ENCODE measurements at places on chromosomes 5 and 9.

DNA sequence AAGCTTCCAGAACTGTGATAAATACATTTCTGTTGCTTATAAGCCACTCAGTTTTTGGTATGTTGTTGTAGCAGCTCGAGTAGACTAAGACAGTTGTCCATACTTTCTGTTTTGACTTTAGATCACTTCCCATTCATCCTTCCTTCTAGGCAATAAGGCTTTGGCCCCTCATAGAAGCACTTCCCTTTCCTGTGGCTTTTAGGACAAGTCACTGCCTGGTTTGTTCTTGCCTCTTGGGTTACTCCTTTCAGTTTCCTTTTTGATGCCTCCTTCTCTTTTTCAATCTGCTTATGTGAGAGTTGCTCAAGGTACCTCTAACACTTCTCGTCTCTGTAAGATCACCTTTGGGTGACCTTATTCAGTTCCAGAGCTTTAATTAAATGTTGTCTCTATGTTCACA, 72.4 kb upstream of the NTRK2 start:
- no peak for DNase-seq

GRCh38 chr5:57402761-57403160, 79.8 kb downstream of the ACTBL2 start:
- no peak for DNase-seq

- DNase-seq: no peak
Observed at GRCh38 chr5:125699860-125700259, 723.3 kb upstream of the GRAMD2B start.

- no peak for DNase-seq
Observed at GRCh38 chr9:99176527-99177013, 45.2 kb downstream of the ALG2 start.

DNA sequence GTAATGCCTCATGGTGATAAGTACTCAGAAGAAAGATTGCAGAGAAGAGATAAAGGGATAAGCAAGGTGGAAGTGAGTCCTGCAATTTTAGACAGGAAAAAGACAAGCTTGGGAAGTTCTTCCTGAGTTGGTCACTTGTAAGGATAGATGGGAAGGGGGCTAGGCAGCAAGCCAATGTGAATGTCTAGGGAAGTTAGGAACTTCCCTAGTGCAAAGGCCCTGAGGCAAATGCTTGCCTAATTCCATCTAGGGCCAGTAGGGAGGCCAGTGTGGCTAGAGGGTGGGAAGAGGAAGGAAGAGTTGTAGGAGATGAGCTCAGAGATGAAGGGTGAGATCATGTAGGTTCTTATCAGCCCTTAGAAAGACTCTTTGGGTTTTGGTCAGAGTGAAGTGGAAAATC, 206.6 kb downstream of the MAT2B start:
- DNase-seq: no peak

DNA sequence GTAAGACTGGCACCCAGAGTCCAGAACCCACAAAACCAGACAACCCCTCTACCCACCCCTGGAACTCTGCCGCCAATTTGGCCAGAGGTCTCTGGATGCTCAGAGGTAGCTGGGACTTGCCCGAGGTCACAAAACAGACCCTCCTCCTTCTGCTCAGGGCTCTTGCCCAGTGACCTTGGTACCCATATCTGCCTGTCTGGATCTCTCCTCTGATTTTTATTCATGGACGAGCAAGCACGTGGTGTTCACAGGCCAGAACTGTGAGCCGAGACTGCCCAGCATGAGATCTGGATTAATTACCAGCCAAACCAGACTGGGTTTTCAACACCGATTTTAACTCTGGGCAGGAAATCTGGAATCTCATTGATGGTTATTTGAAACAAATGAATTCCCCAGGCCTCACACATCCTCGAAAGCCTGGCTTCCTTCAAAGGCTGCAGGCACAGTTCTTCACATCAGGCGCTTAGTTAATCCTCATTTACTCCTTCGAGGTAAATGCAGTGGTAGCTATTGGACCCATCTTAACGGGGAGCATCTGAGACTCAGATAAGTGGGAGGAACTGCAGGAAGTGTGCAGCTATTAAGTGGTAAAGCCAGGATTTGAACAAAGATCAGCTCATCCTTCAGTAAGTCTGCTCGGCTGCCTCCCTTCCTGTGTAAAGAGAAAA, 21.4 kb downstream of the COL27A1 start:
- no peak for DNase-seq

DNA sequence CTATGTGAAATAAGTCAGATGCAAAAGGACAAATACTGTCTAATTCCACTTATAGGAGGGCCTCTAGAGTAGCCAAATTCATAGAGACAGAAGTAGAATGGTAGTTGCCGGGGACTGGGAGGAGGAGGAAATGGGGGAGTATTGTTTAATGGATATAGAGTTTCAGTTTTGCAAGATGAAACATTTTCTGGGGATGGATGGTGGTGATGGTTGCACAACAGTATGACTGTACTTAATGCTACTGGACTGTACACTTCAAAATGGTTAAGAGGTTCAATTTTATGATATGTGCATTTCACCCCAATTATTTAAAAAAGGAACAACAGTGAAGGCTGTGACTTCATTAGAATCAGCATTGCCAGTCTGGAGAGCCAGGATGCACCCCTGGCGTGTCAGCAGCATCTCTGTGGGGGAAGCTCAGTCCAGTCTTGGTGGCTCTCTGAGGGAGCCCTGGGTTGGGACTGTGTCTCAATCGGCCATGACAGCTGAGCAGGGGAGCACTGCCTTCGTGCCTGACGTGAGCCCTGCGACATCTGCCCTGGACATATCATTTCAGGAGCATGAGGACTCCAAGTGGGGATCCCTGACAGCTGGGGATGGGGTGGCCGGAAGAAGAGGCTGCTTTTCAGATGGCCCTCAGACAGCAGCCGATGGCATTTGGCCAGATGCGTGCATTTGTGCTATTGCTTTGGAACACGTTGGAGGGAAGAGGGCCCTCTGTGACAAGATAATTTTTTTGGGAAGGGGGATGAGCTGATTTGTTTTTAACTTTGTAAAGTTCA, 130.8 kb upstream of the STC2 start:
- no peak for DNase-seq

GRCh38 chr9:132411091-132411508, 1.1 kb downstream of the CFAP77 start:
- peak; percentile 64 for DNase-seq

- no peak for DNase-seq
Observed at GRCh38 chr5:33713136-33713765, 178.5 kb downstream of the ADAMTS12 start.

GRCh38 chr9:16221822-16222547, 648.5 kb downstream of the BNC2 start:
- DNase-seq: no peak

- no peak for DNase-seq
Observed at GRCh38 chr5:116428413-116428812, 146.2 kb downstream of the SEMA6A start.

DNA sequence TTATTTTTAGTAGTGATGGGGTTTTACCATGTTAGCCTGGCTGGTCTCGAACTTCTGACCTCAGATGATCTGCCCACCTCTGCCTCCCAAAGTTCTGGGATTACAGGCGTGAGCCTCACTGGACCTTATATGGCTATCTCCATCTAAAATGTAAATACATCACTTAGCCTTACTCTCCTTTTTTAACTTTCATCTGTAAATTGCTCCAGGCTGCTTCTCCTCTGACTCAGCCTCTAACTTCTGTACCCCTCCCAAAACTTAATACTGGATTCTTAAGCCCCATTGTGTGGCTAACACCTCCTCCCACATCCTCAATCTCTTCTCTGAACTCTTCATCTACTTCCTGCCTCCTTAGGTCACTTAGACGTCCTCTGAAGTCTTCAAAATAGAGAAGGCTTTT, 4.0 kb downstream of the SNX30 start:
- DNase-seq: peak; percentile 2

- DNase-seq: no peak
Observed at GRCh38 chr9:93891050-93891449, 64.1 kb downstream of the BARX1 start.

GRCh38 chr9:94699715-94700373, 26.7 kb upstream of the AOPEP start:
- no peak for DNase-seq

DNA sequence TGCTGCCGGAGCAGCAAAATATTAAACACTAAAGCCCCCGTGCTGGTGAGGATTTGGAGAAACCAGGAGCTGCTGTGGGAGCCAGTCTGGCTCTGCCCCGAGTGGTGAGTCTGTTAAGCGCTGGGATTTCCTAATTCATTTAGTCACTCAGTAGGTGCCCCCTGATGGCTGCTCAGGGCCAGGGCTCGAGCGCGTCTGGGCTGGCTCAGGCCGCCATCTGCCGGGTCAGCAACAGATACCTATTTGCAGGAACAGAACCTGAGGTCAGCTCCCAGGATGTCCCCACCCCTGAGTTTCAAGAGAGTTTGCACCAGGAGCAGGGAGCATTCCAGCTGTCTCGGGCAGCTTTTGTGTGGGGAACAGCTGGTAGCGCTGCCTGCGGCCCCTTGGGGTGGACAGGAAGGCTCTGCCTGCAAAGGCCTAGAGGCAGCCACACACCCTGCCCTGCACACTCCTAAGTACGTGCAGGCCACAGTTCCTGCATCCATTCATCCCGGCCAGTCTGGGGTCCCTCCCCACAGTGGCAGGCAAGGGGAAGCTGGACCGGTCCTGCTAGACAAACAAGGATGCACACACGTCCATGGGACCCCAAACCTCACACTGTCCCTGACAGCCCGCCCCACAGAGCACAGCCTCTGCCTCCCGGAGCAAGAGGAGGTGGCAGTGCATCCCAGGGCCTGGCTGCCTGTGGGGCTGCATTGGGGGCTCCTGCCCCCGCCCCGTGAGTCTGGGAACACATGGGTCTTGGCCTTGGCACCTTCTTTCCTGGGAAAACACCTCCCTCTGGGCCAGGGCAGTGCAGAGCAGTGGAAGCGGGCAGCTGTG, 83.7 kb downstream of the ADAMTS2 start:
- DNase-seq: no peak

DNA sequence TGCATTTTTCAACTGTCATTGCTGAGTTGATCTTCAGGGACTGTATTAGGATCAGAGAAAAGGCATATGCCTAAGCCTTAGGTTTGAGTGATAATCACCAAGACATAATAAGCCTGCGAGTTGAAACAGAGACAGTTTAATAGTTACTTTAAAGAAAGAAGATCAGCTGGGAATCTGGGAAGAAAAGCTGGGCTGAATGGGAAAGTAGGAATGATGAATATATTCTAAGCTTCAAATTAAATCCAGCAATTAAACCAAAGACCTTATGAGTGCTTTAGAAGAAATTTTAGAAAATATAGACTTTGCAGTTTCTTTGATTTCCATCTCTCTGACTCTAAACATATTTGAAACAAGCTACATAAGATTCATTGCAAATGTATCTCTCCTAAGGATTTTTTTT, 222.3 kb downstream of the ENC1 start:
- DNase-seq: no peak

DNA sequence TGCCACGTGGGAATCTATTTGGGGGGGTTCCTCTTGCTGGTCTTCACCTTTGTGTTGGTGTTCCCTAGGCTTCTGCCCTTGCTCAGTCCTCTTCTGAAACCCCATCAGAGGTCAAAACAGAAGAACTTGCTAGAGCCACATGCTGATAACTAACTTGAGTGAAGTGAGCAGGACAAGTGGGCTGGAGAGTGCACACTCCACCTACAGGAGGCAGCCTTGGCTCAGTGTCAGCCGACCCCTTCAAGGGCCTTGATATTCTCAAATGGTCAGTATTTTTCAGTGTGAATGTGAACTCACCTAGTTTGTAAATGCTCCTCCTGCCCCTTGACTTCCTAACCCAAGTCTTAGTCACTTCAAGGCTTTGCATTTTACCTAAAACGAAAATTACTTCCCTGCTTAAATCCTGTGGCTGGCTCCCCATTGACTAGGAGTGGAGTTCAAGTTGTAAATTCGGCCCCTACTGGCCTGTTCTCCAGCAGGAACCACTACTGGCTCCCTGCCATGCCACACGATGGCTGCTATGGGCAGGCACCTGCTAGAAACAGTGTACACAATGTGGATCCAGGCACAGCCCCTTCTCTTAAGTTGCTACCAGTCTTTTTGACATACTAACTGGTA, 3.6 kb upstream of the SLC1A3 start:
- DNase-seq: no peak

DNA sequence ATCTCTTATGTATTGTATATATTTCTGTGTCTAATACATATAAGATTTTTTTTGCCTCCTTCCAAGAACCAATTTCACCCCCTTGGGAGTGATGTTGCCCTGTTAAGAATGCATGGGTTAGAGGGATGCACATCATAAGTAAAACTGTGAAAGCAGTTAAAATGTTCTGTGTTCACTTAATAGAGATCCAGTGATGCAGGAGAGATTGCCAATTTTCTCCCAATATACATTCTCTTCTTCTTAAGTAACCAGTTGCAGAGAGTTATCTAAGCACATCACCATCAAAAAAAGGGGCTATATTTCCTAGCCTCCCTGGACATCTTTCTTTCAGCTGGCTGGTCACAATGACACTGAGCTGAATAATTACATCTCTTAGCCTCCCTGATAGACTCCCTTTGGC, 307.0 kb downstream of the OSTF1 start:
- no peak for DNase-seq

GRCh38 chr5:65190328-65191053, 291.2 kb downstream of the ADAMTS6 start:
- no peak for DNase-seq

DNA sequence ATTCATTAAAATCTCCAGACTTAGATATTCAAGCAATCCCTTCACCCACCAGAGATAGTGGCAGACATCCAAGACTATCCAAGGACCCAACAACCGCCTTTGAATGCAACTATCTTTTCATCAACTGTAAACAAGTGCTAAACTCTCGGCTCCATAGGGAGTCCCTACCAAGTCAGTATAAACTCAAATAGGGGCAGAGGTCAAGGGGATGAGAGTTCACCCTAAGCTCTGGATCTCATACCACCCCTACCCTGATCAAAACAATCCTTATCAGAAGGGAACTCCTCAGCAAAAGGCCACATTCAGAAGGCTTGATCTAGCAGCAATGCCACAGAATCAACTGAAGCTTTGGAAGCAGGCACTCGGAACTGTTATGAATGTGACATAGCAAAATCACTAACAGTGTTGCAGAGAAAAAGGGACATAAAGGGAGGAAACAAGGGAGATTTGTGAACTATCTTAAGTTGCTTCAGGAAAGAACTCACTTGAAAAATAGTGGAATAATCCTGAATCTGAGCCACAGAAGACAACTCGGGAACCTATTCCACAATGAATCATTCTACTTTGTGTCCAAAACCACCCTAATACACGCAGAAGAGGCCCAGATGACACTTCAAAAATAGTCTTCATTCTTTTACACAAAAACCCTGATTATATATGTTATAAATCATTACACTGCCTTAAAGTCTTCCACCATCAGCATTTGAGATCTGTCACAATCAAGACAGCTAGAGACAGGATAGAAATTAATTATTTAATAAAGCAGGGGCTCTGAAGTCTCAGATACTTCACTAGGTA, 49.8 kb downstream of the NR6A1 start:
- no peak for DNase-seq

GRCh38 chr5:80125022-80125961, 90.1 kb downstream of the THBS4 start:
- no peak for DNase-seq

GRCh38 chr5:82327941-82328340, 49.8 kb upstream of the RPS23 start:
- DNase-seq: no peak

GRCh38 chr5:9444346-9444745, 101.5 kb downstream of the SEMA5A start:
- no peak for DNase-seq
